Activated CD4-positive, alpha-beta T cell treated with anti-CD3 and anti-CD28 coated beads, Interleukin-2, amount 10 ng/mL, durations not matched to agents 24 days and 14 days (primary cell): ENCODE measurements at places on chromosomes 4 and X. TPM values are rescaled to one million over a fixed set of nuclear protein-coding genes. Genes with fewer than 3 reads are reported as not detected.

DNA sequence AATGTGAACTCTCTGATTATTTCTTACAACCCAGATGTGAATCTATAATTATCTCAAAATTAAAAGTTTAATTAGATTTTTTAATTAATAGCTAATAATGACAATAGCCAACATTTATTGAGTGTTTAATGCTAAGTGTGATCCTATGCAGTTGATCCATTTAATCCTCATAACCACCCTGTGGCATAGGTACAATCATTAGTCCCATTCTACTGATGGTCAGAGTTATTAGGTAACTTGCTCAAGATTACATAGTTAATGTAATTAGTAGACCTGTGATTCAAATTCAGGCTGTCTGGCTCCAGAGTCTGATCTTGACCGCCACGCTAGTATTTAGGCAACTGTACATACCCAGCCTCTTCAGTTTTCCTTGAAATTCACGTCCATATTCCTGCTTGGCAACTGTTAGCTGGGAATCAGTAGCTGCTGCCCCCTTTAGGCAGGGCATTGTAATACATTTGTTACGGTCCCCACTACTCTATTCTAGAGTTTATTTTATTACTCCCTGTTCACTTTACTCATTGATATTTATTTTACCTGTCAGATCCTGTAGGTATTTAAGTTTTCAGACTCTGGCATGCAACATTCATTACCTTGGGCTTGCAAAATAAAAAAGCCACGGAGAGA, 20.6 kb upstream of the TEC start:
- peak; percentile 65 for DNase-seq

GRCh38 chrX:9488586-9488985, 23.7 kb downstream of the TBL1X start:
- no peak for DNase-seq

DNA sequence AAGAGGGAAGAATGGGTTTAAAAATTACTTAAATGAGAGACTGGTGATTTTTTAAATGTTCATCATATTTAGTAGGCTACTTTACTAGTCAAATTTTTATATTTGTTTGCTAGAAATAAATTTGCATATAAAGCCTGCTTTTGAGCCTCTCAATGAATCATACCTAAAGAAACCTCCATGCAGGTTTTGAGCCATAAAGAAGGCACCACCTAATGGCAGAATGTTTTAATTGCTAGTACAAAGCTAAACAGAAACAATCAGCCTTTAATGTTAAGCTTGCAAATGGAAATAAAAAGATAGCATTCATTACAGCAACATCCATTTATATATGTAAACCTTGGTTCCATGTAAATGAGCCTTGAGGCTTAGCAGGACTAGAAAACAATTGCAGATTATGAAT, 989.7 kb downstream of the CCSER1 start:
- no peak for DNase-seq

- no peak for DNase-seq
Measured at GRCh38 chrX:11567528-11568220, 98.0 kb downstream of the ARHGAP6 start.

DNA sequence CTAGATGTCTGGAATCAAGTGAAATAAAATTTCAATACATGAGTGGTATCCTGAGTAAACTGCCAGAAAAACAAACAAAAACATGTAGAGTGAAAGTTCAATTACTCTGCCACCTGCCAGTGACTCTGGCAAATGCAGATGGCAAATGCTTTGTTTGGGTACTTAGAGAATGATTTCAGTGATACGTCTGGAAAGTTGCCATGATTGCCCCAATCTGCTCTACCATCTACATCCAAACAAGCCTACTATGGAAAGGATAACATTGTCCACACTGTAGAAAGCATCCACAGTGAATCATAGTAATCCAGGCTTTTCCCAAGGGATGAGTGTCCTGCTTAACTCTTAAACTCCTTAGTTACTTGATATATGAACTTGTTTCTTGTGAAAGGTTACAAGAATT, 3.4 kb downstream of the SPATA4 start:
- no peak for DNase-seq

DNA sequence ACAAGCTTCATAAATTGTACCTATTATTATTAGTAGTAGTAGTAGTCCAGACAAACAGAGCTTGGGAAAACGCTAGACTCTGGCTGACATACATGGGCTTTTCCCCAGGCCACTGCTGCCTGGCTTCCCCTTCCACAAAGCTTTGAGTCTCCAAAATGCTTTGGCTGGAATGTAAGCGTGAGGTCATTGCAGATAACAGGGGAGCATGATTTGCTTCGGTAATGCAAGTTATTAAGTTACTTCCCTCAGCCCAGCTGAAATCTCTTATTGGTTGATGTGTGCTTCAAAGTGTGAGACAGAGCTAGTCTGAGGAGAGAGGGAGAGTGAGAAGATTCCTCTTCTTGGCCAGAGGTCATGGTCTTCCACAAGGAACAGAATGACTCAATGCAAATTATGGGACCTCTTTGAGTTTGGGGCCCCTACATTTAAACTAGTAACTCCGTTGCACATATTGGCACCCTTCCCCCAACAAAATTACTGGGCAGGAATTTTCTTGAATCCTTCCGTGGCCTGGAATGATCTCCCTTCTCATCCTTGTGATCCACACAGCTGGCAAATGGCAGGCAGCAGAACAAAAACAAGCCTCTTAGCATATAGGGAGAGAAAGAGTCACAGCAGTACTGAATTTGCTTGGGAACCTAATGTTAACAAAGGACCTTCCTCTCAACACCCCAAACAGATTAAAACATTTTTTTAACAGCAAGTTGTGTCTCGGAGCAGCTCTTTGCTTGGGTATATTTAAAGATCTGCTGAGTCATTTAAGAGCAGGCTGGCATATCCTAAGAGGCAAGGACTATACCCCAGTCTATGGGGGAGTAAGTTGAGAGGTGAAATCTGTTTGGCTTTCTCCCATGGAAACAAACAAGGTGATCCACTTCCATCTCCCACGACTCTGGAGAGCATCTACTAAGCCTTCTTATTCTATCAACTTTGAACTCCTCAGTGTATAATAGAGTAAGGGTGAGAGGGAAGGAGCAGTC, 19.9 kb downstream of the AR start:
- no peak for DNase-seq

DNA sequence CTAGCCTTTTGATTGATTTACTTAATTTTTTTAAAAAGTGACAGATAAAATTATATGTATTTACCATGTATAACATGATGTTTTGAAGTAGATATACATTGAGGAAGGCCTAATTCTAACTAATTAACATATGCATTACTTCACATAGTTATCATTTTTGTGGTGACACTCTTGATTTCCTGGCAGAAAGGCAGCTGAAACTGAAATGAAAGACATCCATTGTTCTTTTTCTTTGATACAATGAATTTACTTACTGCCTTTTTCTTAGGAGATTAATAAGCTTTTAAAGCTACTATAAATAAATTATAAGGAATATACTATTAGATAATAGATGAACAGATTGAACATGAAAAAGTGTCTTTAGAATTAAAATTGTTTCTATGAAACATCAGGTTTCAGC, 26.7 kb downstream of the ANKRD50 start:
- DNase-seq: no peak

DNA sequence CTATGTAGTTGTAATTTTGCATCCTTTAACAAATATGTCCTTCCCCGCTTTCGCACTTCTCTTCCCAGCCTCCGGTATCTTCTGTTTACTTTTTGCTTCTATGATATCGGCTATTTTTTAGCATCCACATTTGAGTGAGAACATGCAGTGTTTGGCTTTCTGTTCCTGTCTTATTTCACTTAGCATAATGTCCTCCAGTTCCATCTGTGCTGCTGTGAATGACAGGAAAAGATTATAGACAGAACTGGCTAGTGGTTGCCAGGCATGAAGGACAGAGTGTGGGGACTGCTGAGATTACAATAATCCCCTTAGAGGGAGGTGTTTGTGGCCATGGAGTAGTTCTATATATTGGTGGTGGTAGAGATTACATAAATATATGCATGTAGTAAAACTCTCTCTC, 588.6 kb downstream of the NLGN4X start:
- no peak for DNase-seq

GRCh38 chrX:78106651-78106986, 2.6 kb downstream of the PGK1 start:
- DNase-seq: no peak

The PNMA6F gene
- total RNA-seq: not detected in 2 replicates

The TBX22 gene
- not detected in 2 replicates for total RNA-seq
